ENCODE measurements at places on chromosomes 3 and 15.

- DNase-seq: no peak
These were observed 12.4 kb upstream of the AEN start for GRCh38 chr15:88608607-88609181.

GRCh38 chr3:94453864-94454263, 391.0 kb downstream of the NSUN3 start:
- no peak for DNase-seq

DNA sequence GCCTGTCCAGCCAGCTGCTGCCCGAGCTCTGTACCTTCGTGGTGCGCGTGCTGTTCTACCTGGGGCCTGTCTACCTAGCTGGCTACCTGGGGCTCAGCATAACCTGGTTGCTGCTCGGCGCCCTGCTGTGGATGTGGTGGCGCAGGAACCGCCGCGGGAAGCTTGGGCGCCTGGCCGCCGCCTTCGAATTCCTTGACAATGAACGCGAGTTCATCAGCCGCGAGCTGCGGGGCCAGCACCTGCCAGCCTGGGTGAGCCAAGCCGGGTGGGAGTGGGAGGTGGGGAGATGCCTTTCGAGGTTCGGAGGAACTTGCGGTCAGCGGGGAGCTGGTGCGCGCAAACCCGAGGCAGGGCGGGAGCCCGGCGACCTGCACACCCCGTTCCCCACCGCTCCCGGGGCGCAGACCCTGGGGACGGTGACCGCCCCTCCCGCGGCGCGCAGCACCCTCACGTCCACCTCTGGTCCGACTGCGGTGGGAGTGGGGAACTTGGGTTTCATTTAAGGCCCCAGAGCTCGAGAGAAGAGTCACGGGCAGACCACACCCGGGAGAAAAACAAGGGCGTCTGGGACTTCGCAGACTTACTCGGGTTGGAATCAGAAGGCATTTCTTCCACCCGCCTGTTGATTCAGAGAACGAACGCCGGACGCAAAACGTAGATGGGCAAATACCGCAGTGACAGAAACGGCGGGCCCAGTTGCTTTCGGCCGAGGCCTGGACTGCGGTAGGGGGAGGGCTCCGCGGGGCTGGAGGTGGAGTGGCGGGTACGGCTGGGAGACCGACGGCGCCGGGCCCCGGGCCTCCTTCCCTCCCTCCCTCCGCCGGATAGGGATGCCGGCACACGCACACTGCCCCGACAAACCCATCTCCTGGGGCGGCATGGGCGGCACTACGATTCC, 708 bp downstream of the ESYT3 start:
- no peak for DNase-seq

- peak; percentile 18 for DNase-seq
These were observed 16.9 kb upstream of the SCAMP5 start for GRCh38 chr15:74978503-74978902.

GRCh38 chr3:8220291-8220690, 281.3 kb upstream of the LMCD1 start:
- no peak for DNase-seq

GRCh38 chr15:69536726-69537512, 84.3 kb downstream of the RPLP1 start:
- DNase-seq: no peak

DNA sequence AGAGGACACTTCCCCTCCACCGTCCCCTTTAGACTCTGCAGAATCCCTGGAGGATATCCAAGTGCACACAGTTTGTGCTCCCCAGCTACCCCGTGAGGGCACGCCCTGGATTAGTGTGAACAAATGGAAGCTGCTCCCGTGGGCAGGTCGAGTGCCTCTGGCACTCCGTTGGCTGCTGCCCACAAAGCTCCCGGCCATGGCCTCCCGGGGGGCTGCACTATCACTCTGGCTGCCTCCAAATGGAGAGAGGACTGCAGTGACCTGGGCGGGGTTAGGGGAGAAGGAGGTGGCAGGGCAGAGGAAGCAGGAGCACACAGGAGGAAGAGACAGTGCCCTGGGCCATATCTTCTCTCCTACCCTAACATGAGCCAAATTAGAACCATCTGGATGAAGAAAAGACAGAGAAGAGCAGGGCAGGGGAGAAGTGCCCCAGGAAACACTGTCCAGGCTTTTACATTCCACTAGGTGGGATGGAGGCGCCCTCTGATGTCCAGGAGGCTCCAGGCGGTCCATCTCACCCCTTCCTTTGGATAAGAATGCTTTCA, 29.4 kb upstream of the ACAD9 start:
- no peak for DNase-seq

DNA sequence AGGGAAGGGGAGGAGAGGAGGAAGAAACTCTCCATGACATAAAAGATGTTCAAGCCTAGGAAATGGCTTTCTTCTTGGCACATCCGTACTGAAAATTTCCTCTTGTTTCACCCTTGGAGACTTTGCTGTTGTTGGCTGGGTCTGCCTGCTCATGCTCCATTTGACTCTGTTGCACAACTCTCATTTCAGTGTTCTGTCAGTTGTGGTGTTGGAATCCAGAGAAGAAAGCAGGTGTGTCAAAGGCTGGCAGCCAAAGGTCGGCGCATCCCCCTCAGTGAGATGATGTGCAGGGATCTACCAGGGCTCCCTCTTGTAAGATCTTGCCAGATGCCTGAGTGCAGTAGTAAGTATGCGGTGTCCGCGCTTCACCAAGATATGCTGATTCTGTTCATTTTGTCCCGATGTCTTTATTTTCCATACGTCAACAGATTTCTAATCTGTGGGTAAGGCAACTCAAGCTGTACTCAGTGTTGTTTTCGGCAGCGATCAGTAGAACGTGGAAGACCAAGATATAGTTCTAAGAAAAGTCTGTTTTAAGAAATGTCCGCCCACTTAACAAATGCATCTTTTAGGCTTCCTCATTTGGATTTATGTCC, 265.2 kb upstream of the GOLGA6L4 start:
- no peak for DNase-seq

- no peak for DNase-seq
These were observed 10.2 kb downstream of the OXTR start for GRCh38 chr3:8759038-8759707.

DNA sequence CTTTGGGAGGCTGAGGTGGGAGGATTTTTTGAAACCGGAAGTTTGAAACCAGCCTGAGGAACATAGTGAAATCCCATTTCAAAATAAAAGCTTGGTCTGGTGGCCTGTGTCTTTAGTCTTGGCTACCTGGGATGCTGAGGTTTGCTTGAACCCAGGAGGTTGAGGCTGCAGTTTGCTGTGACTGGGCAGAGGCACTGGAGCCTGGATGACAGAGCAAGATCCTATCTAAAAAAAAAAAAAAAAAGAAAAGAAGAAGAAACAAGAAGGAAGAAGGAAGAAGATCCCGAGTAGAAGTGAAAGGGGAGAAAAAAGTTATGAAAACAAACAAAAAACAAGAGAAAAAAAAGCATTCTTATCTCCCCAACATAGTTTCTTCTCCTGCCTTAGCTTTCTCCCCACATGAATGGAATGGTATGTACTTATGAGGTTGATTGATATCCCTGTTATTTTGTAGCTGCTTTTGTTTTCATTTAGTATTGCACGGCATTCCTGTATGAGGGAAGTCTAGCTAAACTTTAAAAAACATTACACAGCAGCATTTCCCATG, 42.4 kb downstream of the TMEM40 start:
- no peak for DNase-seq

DNA sequence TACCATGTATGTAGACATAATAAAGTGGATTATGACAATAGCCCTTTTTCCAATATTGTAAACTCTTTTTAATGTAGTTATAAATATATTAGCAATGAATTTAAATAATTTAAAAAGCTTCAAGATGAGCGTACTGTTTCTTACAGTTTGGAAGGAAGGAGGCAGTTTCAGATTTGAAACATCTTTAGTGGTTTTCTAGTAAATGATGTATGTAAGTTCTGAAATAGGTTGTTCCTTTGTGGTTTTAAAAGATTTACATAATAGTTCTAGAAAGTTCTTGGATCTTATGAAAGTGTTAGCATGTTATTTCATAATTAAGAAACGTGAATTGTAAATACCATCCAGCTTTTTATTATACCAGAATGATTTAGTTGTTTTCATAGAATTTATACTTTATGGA, 16.0 kb downstream of the DNAJC19 start:
- DNase-seq: no peak

DNA sequence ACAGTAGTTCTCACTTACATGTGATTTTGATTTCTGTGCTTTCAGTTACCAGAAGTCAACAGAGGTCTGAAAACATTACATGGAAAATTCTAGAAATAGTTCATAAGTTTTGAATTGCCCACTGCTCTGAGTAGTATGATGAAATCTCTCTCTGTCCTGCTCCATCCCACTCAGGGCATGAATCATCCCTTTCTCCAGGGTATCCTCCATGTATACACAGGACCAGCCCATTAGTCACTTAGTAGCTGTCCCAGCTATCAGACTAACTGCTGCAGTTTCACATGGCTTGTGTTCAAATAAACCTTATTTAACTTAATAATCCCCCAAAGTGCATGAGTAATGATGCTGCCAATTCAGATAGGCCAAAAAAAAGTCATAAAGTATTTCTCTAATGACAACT, 38.6 kb downstream of the EPHA3 start:
- DNase-seq: no peak

- no peak for DNase-seq
These were observed 667.6 kb downstream of the NAALADL2 start for GRCh38 chr3:175526609-175527280.

DNA sequence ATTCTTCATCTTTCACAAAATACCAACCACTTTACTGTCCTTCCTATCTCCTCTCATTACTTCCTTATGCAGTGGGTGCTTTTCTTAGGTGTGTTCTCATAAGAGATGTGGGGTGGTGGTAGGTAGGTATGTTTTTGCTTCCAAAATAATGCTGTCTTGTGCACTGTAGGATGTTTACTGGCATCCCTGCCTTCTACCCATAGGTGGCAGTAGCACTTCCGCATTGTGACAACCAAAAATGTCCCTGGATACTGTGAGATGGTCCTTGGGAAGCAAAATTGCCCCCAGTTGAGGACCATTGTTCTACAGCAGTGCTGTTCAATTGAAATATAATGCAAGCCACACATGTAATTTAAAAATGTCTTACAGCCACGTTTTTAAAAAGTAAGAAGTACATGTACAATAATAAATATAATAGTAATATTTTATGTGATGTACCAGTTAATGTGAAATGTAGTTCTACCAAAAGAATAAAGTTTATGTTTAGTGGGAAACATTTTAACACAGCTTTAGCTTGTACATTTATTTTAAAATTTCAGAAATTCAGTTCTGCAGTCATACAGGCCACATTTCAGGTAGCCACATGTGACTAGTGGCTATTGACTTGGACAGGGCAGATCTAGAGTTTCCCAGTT, 75.2 kb downstream of the NEO1 start:
- DNase-seq: no peak

DNA sequence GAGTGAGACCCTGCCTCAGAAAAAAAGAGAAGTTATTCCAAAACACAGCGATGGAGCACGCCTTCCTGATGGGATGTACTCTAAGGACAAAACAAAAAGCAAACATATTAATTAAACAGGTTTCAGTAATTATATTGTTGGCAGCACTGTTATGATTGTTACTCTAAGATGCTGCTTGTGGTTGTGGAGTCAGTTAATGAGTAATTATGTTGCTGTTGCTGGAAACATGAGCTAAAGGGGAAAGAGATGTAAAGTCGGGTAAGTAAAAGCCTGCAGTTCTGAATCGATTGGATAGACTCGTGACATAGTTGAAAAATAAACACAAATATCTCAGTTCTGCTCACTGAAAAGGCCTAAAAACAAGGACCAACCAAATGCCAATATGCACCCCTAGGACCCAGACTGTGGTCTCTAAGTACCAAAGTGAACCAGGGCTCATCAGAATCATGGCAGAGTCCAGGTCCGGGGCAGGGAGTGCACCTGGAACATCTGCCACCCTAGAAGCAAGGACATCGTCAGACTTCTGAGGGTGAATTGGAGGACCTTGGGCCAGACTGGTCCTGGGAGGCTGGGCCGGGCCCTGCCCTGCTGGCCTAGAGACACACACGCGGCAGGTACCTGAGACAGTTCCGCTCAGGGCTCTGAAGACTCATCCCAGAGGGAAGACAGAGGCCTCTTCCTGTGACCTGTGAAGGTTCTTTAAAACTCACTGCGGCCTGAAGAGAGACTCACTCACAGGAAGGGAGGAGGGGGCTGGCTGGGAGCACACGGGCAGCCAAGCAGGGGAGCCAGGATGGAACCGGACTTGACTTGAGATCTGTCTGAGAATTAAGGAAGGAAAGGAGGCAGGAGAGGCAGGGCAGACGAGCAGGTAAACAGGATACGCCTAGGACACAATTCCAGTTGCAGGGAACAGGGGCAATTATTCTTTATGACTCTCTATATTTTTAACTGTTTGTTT, 140.5 kb downstream of the LRRK1 start:
- DNase-seq: no peak

GRCh38 chr3:99854756-99855298, 37.2 kb downstream of the CMSS1 start:
- DNase-seq: no peak

DNA sequence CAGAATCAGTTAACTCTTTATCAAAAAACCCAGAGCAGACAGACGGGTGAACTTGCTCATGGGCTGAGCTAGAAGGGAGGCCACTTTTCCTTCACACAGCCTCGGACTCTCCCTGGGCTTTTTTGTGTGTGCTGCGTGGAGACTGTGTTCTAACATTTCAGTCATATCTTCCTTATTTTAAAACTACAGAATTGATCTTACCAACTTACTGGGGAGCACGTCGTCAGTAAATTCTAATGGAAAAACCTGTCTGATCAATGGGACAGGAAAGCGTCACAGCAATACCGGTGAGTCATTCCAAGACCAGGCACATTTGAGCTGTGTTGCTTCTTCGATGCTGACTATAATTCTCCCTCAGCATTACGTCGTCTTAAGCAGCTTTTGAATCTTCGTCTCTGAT, 145.1 kb downstream of the LPP start:
- no peak for DNase-seq

DNA sequence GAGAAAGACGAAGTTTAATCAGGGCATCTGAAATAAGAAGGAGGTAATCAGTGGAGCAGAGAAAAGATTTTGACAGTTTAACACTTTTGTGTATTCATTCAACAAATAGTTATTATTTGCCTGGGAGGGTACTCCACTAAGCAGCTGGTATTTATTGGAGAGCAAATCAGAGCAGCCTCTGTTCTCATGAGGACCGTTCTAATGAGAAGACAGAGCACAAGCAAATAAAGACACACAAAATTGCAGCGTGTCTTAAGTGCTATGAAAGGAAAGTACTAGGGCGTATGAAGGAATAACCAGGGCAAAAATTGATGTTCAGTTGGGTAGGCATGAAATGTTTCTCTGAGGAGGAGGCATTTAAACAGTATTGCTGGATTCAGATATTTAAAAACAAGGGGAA, 302.9 kb upstream of the RARB start:
- no peak for DNase-seq

GRCh38 chr15:68566377-68566954, 12.3 kb upstream of the CORO2B start:
- DNase-seq: no peak

GRCh38 chr15:52154896-52155865, 36.0 kb downstream of the GNB5 start:
- no peak for DNase-seq

GRCh38 chr15:38709196-38709595, 144.6 kb upstream of the RASGRP1 start:
- DNase-seq: no peak

DNA sequence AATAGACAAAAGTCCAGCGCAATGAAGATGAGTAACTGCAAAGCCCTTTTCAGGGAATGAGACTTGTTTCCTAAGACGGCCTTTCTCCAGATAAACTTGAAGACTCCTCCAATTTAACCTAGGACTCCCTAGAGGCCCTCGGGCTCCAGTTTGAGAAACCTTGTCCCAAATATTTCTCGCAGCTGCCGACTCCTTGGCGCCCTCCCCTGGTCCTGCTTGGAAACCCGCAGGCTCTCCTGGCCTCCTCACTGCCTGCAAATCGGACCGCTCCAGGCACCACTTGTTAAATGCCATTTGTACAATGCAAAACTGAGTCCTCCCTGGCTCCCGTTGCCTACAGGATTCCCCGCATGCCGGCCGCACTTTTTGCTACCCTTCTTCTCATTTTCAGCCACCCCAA, 36.8 kb downstream of the MUC4 start:
- peak; percentile 46 for DNase-seq
